ENCODE measurements at places on chromosomes 4 and X. TPM values are rescaled to one million over a fixed set of nuclear protein-coding genes. Genes with fewer than 3 reads are reported as not detected.

- no peaks in the 10 kb centered on the region for H3K4me1 ChIP-seq
- H3K27me3 ChIP-seq, result peaks cover 6% of the 10 kb centered on the region
- H3K36me3 ChIP-seq, result no peaks in the 10 kb centered on the region
- H3K4me3 ChIP-seq, result no peak overlapping the region
- no peak overlapping the region for H3K27ac ChIP-seq
Measured at GRCh38 chr4:74501579-74501978, 56.6 kb downstream of the AREG start.

GRCh38 chrX:68363984-68364383, 69.3 kb downstream of the OPHN1 start:
- DNase-seq, result no peak
- H3K4me1 ChIP-seq, result no peaks in the 10 kb centered on the region
- H3K27me3 ChIP-seq, result no peaks in the 10 kb centered on the region
- no peaks in the 10 kb centered on the region for H3K36me3 ChIP-seq
- H3K27ac ChIP-seq, result no peak overlapping the region

TECRL gene
- total RNA-seq, result not detected

MTM1 gene
- 18.2 TPM for total RNA-seq
